Germinal center (tissue), 1 donor: ENCODE measurements at places on chromosomes 6 and 20.

DNA sequence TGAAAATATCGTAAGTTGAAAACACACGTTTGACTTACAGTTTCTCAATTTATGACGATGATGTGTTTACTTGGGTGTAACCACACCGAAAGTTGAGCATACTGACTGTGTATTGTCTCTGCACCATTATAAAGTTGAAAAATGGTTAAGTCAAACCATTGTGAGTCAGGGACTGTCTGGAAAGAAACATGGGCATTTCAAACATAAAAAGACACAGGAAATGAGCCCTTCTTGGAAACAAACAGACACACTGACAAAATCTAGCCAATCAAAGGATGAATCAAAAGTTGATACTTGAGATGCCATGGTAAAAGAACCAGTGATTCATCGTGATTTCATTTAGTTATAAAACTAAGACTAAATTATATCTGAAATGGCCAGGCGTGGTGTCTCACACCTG, 5.3 kb downstream of the POPDC3 start:
- DNase-seq: no peak

DNA sequence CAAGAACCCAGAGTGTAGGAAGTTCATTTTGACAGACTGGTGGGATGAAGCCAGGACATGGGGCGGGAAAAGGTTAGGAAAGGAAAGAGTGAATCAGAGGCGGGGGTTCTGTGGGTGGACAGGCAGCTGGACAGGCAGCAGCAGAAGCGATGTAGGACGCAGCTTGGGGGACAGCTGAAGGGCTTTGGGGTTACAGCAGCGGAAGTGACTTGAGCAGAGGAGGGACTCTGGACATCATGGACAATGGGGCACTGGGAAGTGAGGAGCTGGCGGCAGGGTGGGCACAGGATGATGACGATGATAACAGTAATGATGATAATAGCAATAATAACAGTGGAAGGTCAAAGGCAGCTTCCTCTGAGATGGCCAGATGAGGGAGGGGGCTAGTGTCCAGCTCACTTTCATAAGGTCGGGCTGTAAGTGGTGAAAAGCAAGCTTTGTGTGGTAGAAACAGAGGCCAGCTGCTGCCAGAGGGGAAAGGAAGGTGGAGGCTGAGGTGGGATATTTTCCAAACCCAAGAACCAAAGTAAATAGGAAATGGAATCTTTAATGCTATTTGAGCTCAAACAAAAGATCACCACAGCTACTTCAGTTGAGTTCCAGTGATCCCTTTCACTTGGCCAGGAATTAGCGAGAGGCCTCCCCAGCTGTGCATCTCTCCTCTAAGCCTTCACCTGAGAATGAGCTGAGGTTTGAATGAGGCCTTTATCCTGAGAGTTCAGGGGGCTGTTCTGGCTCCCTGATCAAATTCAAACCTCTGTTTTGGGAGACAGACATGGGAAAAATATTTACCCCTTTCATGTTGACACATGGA, 433.5 kb downstream of the DHX35 start:
- no peak for DNase-seq

DNA sequence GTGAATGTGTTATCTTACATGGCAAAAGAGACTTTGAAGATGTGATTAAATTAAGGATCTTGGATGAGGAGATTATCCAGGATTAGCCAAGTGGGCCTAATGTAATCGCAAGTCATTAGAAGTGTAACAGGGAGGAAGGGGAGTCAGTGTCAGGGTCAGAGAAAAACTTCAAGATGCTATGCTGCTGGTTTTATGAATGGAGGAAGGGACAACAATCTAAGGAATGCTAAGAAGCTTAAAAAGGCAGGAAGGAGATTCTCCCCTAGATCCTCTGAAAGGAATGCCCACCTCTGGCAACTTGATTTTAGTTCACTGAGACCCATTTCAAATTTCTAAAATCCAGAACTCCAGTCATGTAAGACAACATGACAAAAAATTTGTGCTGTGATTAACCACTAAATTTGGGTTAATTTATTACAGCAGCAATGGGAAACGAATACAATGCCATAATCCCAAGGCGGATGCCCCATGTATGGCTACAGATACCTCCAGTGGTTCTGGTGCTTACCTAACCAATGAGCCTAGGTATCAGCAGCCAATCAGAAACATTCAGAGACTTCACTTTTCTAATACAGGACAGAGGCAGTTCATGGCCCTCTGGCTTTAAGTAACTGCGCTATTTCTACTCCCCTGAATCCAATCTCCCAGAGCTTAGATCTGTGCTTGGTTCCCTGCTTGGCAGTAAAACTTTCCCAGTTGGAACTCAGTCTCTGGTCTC, 3.6 kb upstream of the TAAR8 start:
- DNase-seq: no peak

GRCh38 chr6:167825332-167826229, 1.1 kb upstream of the AFDN start:
- DNase-seq: peak; percentile 48

DNA sequence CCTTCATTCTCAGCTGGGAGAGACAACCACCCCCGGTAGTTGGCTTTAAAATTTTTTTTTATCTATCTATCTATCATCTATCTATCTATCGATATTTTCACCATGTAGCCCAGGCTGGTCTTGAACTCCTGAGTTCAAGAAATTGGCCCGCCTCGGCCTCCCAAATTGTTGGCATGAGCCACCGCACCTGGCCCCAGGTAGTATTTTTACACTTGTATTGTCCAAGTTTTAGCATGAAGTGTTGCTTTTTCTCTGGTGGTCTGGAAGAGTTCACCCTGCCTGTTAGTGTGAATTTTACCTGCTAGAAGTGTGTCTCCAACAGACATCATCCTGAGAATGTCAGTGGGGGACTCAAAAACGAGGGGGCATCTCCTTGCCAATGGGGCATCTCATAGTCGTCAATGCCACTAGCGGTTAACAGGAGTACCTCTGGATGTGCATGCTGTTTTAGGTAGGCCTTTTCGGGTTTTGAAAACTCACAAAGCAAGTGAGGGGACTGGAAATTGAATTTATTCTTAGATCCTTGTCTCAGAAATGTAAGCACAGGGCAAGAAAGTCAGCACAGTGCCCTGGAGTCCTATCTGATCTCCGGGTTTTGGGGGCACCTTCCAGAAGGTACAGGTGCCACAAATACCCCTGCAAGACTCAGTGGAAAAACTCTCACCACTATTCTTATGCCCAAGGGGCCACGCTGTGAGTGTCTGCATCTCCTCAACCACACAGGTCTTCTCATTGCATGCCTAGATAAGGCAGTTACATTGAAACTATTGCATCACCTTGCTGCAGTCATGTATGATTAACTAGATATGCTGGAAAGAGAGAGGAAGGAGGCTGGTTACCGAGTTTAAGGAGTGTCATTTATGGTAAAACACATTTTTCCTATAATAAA, 37.1 kb downstream of the TNFAIP3 start:
- no peak for DNase-seq

DNA sequence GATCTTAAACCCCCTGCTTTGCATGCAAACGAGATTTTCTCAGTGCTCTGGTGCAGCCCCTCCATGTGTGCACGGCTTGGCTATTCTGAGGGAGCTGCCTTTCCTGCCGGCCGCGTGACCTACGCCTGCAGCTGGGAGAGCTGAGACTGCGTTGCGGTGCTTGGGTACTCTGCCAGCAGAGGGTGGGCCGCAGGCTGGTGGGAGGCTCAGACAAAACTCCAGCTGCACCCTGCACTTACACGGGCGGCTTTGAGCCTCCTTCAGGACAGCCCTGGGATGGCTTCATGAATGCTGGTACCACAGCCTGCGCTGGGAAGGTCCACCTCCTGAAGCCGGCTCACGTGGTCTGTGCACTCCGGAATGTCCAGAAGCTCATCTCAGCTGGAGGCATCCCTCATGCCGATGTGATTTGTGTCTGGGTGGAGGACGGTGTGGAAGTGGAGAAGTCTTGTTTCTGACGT, 223.7 kb downstream of the DLL1 start:
- no peak for DNase-seq

GRCh38 chr20:47360297-47361056, 4.0 kb upstream of the ZMYND8 start:
- no peak for DNase-seq

GRCh38 chr6:135163440-135163738, 17.7 kb upstream of the MYB start:
- peak; percentile 37 for DNase-seq

GRCh38 chr6:105804424-105804823, 281.7 kb upstream of the PRDM1 start:
- DNase-seq: no peak

DNA sequence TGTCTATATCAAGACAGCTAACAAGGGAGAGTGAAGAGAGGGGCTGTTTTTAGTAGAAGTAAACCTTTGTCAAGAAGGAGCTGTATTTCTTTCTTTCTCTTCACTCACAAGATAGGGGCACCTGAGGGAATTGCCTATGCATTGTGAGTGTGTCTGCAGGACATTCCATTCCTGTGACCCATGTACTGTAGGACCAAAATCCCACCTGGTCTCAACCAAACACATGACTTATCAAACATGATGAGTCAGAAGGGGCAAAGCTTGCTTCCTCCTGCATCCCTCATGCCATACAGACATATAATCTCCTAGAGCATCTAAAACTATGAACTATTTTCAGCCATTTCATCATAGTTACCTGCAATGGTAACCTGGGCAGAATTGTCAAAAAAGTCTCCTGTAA, 21.8 kb downstream of the PKHD1 start:
- no peak for DNase-seq

DNA sequence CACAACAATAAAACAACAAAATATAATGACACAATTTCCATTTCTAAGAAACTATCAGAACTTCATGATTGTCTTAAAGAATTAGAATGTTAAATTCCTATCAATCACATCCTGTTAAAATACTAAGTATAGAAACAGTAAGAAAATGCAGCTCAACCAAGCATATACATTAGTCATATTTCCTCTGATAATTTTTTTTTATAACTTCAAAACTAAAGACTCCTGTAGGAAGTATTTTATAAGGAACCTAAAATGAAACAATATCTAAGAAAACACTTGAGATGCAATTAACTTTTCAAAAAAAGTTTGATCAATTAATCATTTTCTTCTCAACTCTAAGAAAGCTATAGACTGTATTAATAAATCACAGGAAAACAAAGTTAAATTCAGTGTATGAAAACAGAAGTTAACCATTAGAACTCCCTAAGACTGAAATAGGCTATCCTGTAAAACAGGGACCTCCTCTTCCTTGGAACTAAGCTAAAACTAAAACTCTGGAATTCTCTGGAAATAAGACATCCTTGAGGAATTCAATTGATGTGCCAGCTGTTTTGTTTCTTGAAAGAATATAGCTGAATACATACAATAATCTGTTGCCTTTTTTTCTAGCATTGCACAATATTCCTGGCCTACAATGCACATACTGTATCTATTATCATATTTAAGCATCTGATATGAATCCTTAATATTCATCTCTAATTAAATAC, 19.8 kb downstream of the FKBP5 start:
- no peak for DNase-seq

GRCh38 chr6:73969971-73970970, 274.3 kb downstream of the CD109 start:
- peak; percentile 8 for DNase-seq

- DNase-seq: no peak
These were observed 9.9 kb downstream of the KIAA1755 start for GRCh38 chr20:38250609-38251008.

- no peak for DNase-seq
These were observed 20.5 kb downstream of the RSPH9 start for GRCh38 chr6:43665376-43665775.

- no peak for DNase-seq
These were observed 166.5 kb downstream of the SMOC2 start for GRCh38 chr6:168607272-168608112.

DNA sequence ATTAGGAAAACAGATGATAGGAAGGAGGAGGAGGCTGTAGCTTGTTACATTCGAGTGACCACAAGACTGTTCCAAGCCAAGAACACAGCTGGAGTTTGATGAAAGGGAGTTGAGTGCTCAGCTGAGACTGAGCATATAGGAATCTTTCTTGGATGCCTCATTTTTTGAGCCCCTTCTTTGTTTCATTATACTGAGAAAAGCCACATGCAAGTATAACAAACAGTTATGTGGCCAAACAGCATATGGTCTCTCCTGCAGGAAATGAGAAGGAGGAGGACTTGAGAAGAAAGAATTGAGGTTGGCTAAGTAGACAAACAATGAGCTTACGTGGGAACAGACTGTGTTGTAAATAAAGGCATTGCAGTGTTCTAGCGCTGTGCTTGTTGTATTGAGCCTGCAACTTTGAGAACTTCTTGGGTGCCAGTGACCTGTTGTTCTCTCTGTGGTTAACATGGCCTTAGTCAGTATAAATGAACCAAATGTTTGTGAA, 78.3 kb downstream of the AKAP7 start:
- no peak for DNase-seq

- DNase-seq: no peak
These were observed 270.4 kb upstream of the CITED2 start for GRCh38 chr6:139644821-139645220.

DNA sequence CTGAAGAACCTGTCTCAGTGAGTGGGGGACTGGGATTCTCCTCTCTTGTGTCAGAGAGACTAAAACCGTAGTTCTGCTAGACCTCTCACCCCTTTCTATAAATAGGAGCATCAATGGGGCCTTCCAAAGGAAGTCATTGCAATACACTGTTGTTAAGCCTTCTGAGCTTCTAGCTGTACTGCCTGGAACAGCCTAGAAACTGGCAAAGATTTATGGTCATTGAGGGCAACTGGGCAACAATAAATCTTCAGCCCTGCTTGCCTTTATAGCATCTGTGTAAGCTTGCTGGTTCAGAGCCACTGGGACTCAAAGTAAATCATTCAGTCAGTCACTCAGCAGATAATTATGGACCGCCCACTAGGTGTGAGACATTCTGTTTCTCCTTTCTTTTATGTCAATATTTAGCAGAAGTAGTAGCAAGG, 53.2 kb downstream of the PPP1R14C start:
- DNase-seq: no peak

DNA sequence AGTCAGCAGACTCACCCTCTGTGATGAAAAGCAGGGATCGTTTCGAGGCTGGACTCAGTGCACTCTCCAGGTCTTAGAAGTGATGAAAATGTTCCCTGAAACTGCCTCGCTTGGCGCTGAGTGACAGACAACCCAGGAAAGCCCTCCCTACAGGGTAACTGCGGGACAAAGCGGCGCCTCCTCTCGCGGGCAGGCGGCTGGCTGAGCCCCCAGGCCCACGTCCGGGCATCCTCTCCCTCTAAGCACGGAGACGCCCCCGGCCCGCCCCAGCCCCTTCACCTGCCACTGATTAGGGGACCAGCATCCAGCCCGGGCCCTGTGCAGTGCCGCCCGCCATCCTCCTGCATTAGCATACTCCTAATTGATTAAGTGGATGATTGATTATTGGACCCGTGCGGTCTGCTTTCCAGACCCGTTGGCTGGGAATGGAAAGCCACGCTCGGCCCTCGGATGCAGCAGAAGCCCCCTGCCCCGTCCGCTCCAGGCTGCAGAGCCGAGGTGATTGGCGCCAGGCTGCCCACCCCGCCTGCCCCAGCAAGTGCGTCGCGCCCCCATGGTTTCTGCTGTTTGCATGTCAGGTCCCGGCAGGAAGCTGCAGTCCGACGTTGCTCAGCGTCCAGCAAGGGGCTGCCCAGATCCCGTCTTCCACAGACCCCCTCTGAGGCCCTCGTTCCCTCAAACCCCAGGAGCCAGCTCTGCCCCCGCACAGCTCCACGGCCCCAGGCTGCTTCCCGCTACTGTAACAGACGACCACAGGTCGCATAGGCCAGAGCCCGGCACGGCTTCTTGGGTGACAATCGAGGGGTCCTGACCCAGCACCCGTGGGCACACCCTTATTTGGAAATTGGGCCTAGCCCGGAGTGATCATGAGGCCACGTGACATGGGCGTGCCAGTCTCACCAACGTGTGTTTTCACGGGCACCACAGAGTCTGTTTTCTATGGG, 131.6 kb downstream of the DLL1 start:
- DNase-seq: no peak
